Stimulated activated CD8-positive, alpha-beta memory T cell treated with anti-CD3 and anti-CD28 coated beads, Interleukin-7, amount 100 ng/mL, for 48 hours (primary cell): ENCODE measurements at places on chromosomes 3 and 15.

DNA sequence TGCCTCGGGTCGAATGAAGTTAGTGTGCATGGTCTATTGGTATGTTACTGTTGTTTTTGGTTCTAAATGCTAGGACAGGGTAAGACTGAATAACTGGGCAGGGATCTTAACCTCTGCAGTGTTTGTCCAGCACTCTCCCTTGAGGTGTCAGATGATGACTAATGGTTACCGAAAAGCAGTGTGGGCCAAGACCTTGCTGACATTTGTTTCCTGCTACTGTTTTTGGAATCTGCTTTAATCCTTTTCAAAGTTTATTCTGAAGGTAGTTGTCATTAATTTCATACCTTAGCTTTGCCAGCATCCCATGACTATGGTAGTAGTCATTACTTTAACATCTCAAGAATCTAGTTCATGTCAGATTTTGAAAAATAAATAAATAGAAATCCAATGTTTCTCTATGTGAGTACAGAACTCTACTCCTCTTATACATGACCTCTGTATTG is 117.0 kb downstream of the P3H2 start:
- DNase-seq: no peak

GRCh38 chr3:182041668-182042291 is 330.1 kb downstream of the SOX2 start:
- DNase-seq: no peak

DNA sequence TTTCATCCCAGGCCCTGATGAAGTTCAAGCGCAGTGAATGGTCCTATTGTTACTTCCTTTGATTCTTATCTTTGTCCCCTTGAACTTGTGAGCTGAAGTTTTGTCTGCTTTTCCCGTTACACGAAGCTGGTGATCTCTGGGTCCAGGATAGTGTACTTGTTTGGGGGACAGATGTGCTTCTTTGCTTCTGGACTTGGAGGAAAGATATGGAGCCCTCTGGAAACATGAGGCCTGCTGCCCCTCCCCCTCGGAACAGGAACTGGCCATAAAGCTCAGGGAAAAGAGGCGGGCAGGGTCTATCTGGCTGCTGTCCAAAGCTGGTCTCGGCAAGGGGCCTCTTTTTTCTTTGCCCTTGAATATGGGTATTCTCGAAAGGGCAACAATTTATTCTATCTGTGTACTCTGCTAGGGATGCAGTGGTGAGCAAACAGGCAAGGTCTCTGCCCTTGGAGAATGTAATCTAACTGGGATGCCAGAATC is 47.6 kb downstream of the IDH2 start:
- no peak for DNase-seq

- no peak for DNase-seq
Measured at GRCh38 chr3:34216711-34217335, 418.4 kb downstream of the PDCD6IP start.

DNA sequence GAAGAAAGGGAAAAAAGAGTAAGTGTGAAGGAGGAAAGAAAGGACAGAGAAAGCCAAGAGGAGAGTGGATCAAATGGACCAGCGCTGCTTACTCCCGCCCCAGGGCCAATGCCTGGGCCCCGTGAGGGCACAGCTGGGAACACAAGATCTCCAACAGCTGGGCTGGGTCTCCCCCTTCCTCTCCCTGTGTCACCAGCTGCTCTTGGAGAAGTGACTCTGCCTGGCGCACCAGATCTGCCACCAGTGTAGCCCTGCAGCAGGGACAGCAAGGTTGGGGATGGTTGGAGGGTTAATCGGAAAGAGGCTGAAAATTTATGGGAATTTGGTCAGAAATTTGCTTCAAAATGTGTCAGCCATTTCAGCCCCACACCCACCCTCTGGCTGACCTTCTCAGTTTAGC is 8.4 kb downstream of the CDAN1 start:
- no peak for DNase-seq

DNA sequence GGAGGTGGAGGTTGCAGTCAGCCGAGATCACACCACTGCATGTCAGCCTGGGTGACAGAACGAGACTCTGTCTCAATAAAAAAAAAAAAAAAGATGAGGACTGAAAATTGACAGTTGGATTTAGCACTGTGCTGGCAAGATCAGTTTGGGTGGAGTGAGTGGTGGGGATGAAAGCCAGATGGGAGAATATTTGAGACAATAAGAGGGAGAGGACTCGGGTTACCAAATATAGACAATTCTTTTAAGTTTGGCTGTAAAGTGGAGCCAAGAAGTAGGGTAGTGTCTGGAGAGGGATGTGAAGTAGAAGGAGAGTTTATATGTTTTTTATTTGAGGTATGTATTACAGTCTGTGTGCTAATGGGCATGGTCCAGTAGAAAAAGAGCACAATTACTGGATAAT is 20.4 kb downstream of the TMOD3 start:
- DNase-seq: no peak

GRCh38 chr15:38685686-38686339 is 121.2 kb upstream of the RASGRP1 start:
- no peak for DNase-seq

DNA sequence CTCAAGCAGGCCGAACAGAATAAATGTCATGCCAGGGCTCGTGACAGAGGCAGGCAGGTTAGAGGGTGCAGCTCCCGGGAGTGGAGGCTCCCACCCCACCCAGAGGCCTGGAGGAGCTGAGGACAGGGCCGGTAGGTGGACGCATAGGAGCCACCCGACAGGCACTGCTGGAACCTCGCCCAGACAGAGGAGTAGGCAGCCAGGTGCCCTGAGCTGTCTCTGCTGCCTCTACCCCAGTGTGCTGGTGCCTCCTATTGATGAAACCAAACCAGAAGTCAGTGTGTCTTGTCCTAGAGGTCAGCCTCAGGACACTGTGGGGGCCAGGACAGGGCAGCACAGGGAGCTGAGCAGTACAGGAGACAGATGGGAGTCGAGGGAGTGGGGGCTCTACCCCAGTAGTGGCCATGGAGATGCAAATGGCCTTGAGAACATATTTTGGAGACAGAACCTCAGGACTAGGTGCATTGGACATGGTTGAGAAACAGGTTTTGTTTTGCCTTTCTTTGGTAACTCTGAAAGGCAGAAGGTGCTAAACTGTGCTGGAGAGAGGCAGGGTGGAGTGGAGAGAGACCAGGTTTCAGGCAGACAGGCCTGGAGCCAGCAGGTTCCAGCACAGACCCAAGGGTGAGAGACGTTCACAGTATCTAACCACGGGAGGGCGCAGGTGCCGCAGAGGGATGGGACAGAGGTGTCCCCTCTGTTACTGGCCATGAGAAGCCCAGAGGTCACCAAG is 15.4 kb upstream of the KLF15 start:
- DNase-seq: no peak

GRCh38 chr15:30922480-30923311 is 19.0 kb downstream of the FAN1 start:
- no peak for DNase-seq

GRCh38 chr15:58410353-58410752 is 21.4 kb upstream of the LIPC start:
- DNase-seq: peak; percentile 13

- DNase-seq: no peak
Measured at GRCh38 chr3:138549179-138549977, 44.7 kb downstream of the CEP70 start.

GRCh38 chr3:173584838-173585831 is 187.6 kb downstream of the NLGN1 start:
- DNase-seq: no peak

- no peak for DNase-seq
Measured at GRCh38 chr3:21745966-21746365, 5.0 kb downstream of the ZNF385D start.

DNA sequence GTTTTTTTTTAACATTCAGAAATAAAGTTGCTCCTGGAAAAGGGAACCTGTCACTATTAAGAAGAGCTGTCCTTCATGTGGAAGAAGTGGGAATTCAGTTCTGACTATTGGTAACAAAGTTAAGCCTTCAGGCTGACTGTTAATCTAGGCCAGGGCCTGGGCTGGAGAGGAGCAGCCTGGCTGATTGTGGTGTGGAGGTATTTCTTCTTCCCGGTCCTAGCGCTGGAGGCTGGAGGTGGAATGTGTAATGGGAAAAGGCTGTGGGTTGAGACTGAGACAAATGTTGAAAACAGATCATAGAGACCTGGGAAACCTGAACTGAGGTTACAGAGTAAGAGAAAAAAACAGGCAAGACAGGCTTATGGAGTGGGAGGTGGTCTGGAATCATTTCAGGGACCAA is 23.8 kb upstream of the SH3BP5 start:
- no peak for DNase-seq

DNA sequence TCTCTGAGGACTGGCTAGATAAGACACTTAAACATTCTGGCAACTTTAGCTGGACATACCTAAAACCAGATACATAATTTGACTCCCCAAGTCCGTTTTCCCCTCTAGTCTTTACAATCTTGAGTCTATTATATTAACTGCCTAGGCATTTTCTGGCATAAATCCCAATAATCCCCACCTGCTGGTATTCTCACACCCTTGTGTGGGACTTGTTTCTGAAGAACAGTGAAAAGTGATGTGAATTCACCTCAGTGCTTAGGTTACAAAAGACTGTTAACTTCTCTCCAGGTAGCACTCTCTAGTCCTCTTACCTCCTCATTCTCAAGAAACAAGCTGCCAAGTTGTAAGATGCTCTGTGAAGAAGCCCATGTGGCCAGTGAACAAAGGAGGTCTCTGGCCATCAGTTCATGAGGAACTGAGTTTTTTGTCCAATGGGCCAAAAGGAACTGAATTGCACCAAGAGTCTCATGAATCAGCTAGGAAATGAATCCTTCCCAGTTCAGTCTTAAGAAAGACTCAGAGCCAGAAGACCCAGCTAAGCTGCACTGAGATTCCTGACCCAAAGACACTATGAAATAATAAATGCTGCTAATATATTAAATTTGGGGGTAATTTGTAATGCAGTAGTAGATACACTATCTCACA is 4.1 kb downstream of the OSBPL11 start:
- DNase-seq: no peak

- DNase-seq: no peak
Measured at GRCh38 chr15:60005352-60006202, 1.5 kb downstream of the FOXB1 start.

DNA sequence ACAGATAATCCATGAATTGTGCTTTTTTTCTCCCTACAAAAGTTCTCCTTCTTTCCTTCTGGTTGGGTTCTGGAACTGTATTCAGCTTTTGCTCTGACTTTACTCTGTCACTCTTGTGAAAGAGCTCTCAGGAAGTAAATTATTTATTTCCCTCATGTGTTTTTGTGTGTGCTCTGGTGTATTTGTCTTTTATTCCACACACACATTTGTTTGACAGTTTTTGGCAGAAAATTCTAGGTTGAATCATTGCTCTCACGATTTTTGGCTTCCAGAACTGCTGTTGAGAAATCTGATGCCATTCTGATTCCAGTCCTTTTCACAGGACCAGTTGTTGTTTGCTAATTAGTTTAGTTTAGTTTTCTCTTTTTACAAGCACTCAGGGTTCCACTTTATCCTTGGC is 172.8 kb downstream of the PLCH1 start:
- DNase-seq: no peak

DNA sequence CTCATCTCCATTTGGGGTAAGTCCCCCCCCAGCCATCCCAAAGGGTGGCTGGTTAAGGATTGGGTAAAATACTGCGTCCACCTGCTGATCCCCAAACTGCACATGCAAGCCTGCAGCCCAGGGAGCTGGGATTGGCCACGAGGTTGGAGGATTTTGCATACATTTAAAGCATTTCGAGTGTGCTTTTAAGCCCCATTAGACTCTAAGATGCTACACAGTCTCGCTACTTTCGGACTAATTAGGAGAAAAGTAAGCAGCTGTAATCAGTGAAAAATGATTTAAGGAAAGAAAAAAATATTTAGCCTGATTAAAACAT is 23.9 kb downstream of the SLC6A6 start:
- no peak for DNase-seq

- no peak for DNase-seq
Measured at GRCh38 chr3:142929890-142930289, 33.6 kb downstream of the PAQR9 start.

DNA sequence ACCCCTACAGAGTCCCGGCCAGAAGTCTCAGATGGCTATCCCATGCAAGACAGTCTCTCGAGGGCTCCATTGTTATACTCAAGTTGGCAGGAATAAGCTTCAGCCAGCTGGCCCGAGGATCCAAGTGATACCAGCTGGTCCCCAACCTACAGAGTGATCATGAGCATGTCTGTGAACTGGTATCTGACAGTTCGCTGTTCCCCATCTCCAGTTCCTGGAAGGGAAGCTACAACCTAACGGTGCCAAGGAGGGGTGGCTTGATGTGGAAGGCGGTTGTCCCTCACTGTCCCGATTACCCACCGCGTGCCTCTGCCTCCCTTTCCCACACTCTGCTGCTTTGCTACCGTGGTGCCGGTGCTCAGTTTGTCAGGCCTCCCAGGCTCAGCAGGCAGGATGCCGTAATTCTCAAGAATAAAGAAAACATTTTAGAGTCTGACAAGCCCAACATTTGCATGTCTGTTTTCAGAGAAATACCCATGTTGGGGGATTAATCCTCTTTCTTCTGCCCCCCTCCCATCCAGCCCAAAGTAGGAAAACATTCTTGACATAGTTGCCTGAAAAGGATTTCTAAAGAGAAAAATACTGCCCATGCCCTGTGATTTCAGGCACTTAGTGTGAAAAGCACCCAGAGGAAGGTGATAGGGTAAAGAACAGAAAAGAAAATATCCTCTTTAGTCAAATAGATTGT is 49.4 kb upstream of the HES1 start:
- DNase-seq: no peak

DNA sequence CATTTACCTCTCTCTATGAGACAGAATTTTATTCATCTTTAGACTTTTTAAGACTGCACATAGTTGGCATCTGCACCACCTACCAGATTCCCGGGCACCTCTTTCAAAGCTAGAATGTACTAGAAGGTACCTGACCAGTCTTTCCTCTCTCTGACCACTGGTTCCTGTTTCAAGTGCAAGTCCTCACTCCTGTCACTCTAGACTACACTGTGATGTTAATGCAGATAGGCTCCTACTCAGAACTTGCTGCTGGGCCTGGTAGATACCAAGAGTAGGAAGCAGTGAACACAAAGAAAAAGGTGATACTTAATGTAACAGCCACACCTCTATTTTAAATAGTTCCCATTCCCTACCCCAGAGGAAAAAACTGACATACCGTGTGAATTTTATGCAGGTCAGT is 8.1 kb upstream of the TCAIM start:
- DNase-seq: no peak

DNA sequence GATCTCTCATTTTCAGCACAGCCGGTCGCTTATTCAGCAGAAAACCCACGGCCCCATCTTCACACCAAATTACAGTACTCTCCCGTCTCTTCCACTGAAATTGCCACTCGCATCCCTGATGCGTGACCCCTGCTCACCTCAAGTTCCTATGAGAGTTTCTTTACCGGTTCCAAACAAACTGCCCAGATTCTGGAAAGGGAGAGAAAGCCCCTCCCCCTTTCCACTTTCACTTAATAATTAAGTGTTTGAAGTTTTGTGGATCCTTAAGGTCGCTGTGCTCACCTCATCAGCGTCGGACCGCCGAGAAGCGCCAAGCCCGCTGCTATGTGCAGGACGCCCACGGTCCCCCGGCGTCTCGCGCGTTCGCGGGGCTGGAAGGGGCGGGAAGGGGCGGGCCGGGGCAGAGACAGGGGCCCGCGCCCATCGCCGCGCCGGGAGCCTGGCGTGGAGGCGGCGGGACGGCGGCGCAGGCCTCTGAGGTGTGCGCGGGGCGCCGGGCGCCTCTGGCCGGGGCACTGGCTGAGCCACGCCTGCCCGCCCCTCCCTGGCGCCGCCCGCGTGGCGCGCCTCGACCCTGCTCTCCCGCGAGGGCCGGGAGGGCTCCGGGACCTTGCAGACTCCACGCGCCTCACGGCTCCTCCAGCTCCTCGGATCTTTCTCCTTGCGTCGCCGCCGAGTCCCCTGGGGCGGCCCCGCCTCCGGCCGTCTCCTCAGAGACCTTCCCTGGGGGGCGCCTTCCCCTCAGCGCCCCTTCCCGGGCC is at the start of gene GPR156:
TSS of gene GPR156 (minus strand) at position 476 of the 761 bp plus-strand sequence. CDS start 41,124 bp downstream, outside the sequence.
- DNase-seq: no peak

- DNase-seq: no peak
Measured at GRCh38 chr15:88144921-88145653, 111.5 kb downstream of the NTRK3 start.
